ENCODE measurements at places on chromosomes 13 and 19. TPM values are rescaled to one million over a fixed set of nuclear protein-coding genes. Genes with fewer than 3 reads are reported as not detected.

Gene FCGBP
- total RNA-seq, result 0.83 TPM

Gene SULT2A1
- total RNA-seq, result not detected

Gene TMPRSS9
- not detected for total RNA-seq

Gene SYT5
- 0.09 TPM for total RNA-seq

Gene TPM4
- total RNA-seq, result 981 TPM

Gene COL4A1
- total RNA-seq, result 137 TPM

Gene P2RY11
- 9.3 TPM for total RNA-seq

Gene PLEKHF1
- total RNA-seq, result 1.4 TPM

Gene GSK3A
- total RNA-seq, result 40.1 TPM

Gene THSD8
- total RNA-seq, result 30.3 TPM

Gene NEK5
- not detected for total RNA-seq

Gene IL11
- 36.1 TPM for total RNA-seq

DNA sequence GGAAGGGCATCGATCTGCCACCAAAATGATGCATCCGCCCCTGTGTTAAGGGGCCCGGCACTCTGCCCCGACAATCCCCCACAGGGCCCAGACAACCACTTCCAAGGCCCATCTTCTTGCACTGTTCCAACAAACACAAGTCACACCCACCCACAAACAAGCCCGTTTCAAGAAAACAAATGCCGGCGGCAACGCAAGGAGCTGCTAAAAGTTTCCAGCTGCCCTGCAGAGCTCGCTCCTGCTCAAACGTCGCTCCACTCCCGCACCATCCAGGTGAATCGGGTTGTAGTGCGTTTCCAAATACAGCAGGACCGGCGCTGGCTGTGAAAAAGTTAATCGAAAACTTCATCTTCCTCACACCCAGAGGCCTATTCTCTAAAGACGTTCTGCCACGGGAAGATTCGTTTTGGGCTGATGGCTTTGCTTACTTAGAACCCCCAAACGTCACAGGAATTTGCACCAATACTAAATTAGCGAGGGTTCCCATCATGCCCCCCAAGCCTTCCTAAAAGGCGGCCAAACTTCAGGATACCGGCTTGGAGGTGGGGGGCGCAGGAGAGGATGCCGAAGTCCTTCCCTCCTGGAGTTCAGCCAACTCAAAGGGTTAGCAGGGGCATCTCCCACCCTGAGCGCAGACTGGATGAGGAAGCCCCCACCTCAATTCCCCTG is 107.4 kb upstream of the DOCK9 start:
- DNase-seq, result no peak

DNA sequence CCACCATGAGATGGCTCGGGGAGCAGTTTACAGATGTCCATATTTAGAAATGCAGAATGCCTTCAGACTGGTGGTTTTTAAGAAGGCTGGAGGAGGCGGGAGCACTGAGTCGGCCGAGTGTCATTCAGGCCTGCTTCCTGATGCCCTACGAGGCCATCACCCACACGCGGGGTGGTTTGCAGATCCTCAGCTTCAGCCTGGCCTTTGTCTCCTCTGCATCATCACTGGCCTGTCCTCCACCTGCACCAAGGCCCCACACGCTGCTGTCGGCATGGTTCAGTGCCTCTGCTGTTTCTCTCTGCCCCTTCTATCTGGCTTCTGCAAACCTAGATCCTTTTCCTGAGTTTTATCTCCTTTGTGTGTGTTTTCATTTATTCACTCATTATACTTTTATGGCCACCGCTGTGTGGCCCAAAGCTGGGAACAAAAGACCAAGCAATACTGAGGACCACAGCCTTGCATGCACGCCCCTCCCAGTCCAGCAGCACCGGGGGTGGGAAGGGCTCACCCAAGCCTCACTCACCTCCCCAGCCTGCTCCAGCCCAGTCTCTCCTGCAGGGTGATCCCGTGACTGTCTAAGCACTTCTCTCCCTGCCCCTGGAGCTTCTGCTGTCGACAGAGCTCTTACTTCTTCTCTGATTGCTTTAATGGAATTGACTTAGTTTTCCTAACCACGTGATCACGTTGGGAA is 240.8 kb downstream of the TEX29 start:
- DNase-seq, result no peak

GRCh38 chr13:111877906-111878305 is 189.0 kb upstream of the SOX1 start:
- no peak for DNase-seq

- peak; percentile 92 for DNase-seq
Measured at GRCh38 chr19:11987405-11988281, 22.8 kb downstream of the ZNF763 start.

DNA sequence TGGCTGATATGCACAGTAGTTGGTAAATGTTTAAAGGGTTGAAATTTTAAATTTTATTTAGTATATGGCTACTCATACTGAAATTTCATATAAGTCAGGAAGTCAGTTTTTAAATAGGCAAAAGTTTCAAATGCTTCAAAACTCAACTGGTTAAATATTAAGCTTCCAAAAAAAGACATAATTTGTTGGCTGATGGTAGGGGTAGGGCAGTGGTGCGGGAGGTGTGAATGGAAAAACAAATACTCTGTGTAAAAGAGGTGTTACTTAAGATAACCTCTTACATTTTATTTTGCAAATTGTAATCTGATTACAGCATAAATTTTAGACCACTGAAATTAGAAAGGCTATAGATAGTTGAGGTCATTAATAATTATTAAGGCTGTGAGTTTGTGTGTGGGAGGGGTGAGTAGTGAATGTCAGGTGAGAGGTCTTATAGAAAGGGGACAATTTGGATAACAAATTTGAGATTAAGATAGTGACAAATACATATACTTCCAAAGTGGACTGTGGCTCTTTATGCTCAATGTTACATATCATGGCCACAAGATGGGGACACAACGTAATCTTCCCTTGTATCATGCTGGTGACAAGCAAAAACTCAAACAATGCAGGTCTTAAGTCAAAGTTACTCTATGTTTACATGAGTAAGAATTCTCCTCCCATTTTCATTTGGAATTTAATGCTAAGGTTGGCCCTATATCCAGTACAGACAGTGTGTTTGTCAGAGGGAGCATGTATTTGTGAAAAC is 36.6 kb upstream of the OXGR1 start:
- DNase-seq, result peak; percentile 37

DNA sequence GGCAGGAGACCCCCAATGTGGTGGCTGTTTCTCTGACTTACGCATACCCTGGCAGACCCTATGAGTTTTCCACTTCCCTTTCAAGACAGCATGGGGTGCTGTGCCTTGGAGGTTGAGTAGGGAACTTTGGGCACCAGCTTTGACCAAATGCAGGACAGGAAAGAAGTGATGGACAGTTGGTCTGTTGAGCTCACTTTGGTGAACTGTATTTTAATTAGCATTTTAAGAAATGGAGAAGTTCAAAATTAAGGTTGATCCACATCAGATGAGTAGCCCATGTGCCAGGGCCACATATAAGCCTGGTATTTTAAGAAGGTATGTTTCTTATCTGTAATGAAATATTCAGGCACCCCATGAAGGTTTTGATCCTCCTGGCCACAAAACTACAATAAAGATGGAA is 46.1 kb upstream of the RAP2A start:
- no peak for DNase-seq

GRCh38 chr19:49555600-49556411 is 24.6 kb downstream of the NOSIP start:
- DNase-seq, result no peak

DNA sequence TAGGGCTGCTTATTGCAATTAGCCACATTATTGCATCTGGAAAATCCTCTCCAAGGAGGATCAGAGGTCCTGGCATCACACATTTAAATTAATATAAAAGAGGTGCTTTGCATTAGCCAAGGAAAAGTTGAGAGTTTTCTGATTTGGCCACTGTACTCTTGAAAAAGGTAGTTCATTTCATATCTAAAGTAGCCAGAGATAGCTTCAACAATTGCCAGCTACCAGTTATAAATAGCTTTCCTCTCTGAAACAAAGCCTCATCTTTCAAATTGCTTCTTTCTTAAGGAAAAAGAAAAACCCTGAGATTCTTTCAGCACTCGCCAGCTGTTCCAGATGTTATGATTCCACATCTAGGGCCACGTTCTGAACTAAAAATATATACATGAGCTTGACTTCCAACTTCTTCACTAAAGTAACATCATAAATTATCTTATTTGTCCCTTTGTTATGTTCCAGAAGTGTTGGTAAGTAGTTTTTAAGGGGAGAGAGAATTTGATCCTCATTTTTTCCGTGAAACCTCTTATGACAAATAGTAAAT is 69.6 kb downstream of the ERCC5 start:
- DNase-seq, result no peak

DNA sequence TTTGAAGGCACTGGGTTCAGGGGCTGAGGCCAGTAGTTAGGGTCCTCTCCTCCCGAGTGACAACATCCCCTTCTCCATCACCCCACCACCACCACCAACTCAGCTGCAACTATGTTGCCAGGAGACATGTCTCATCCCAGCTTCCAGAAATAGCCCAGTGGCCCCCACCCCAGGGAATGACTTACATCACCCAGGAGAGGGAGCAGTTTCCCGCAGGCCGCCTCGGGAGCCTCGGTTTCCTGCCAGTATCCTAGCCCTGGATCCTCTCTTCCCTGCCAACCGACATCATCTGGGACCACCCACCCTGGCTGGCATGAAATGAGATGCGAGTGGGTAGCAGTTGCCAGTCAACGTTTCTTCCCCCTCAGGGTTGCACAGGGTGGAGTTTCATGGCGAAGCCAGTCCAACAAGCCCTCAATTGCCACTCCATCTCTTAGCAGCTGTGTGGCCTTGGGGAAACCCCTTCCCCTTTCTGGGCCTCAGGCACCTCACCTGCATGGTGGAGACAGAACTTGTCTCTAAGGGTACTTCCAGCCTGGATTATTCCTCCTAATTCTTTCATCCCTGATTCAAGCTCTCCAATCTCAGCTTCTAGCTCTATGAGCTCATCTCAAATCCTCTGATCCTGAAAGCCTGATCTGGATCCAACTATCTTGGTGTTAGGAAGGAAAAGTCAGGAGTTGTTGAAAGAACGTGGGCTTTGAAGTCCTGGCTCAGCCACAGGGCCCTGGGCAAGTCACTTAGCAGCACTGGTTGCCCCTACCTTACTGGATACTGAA is 3.9 kb upstream of the GSK3A start:
- peak; percentile 78 for DNase-seq

DNA sequence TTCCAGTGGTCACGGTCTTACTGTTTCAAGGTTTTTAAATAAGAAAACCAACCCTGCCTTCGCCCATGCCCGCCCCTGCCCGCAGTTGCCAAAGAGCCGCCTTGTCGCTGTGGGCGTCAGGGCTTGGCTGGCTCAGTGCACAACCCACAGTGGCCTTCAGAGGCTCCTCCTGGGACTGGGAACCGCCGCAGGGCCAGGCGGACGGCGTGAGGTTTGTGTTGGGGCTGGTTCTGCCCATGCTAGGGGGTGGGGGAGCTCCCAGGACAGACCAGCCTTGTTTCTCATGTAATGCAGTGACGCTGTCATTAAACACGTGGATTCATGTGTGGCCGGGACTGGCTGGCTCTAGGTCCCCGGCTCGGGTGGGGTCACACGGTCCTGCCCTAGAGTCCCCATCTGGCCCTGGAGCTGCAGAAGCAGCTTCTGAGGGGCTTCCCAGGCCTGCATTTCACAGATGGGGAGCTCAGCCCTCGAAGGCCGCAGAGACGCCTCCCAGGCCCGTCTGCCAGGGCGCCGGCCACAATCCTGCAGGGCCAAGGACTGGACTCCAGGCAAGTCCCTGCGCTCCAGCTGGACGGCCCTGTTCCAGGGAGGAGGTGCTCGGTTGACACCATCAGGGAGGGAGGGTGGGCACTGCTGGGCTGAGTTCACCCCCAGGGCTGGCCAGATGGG is 2.4 kb upstream of the TEKTIP1 start:
- DNase-seq, result no peak

GRCh38 chr13:42211704-42212464 is 60.1 kb upstream of the AKAP11 start:
- DNase-seq, result peak; percentile 27
